ENCODE measurements at places on chromosomes 6 and 20.

DNA sequence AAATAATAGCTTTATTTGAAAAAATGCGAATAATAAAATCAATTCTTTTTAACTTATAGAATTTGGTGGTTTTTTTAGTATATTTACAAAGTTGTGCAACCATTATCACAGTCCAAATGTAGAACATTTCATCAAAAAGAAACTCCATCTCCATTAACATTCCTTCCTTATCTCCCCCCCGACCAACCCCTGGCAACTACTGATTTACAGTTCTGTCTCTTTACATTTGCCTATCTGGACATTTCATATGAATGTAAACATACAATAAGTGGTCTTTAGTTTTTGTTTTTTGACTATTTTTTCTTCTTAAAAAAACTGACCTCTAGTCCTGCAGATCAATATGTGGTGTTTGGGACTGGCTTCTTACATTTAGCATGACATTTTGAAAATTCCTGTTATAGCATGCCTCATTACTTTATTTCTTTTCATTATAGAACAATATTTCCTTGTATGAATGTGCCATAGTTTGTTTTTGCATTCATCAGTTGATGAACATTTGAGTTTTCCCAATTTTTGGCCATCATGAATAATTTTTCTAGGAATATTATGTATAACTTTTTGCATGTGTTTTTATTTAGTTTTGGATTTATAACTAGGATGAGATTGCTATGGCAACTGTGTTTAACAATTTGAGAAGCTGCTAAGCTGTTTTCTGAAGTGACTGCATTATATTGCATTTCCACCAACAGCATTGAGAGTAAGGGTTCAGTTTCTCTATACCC is 344.7 kb downstream of the NKAIN2 start:
- no peak for DNase-seq

- no peak for DNase-seq
Observed at GRCh38 chr6:116764629-116764960, 924 bp downstream of the FAM162B start.

- DNase-seq = no peak
Observed at GRCh38 chr6:15296735-15297134, 50.9 kb downstream of the JARID2 start.

GRCh38 chr20:61354901-61355495 is 102.9 kb downstream of the CDH4 start:
- no peak for DNase-seq

GRCh38 chr6:166325383-166326042 is 16.8 kb downstream of the SFT2D1 start:
- no peak for DNase-seq

GRCh38 chr6:169424149-169424804 is 170.6 kb upstream of the THBS2 start:
- no peak for DNase-seq

GRCh38 chr20:47784599-47785310 is 526 bp downstream of the SULF2 start:
- DNase-seq = no peak

- no peak for DNase-seq
Observed at GRCh38 chr6:122609881-122610689, at the start of gene PKIB. TSS of gene PKIB (plus strand) at chr6:122610405. CDS start at chr6:122717795, 107,390 bp downstream.

DNA sequence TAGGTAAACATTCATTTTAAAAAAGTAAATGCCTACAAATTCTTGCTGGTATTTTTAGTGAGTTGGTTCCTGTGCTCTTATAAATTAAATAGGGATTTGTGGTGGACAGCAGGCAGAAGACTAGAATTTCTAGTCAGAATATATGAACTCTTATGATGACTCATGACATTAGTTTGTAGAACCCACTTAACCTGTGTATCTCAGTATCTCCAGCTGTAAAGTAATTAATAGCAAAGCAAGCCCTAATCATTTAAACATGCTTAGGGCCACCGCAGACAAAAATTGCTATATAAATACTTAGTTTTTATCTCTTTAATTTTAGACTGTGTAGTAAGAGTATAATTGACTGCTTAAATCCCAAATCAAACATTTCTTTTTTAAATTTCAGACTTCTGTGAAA is 2.4 kb downstream of the FAM135A start:
- no peak for DNase-seq

DNA sequence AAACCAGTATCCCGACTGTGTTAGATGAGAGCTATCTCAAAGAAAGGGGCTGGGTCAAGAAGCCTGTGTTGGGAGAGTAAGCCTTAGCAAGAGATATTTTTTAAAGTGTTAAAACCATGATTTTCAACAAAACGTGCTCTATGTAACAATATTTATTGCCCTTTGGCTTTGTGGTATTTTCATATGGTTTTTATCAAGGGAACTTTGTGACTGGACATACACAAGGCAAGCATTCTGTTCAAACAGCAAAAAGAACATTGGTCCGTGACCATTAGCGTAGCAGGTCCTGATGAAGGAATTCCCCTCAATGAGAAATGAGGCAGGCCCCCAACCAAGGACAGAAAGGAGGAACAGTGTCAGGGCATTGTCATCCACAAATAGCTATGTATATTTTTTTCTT is 222.6 kb downstream of the MYLK4 start:
- DNase-seq = no peak

- DNase-seq = no peak
Observed at GRCh38 chr20:59404749-59405148, 104.3 kb downstream of the EDN3 start.

DNA sequence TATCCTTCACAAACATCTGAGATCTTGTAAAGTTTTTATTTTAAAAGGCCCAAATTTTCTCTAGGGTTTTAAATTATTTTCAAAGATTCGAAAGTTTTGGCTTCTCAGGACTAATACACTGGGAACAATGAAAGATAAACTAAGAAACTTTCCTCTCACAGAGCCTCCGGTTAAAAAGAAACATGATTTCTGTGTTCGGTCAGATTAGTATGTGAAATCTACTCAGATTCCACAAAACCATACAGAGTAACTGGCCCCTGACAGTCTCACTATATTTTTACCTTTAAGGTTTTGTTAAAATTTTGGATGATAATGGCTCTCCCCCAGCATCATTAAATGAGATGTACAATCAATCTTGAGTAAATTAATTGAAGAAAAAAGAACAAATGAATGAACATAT is 471.0 kb downstream of the COL12A1 start:
- DNase-seq = no peak

DNA sequence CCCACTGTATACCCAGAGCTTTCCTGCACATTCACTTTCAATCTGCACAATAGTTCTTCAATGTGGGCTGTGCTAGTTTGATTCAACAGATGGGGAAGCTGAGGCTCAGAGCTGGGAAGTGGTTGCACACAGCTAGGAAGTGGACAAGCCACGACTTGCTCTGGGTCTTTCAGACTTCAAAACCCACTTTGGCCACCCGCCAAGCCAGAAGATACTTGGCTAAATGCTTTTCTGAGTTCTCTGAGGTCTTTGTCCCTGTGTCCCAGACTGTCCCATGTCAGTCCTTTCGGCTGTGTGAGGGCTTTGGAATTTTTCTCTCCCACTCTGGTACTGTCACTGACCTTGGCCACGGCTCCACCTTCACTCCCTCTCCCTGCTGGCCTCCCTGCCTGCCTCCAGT is 10.6 kb downstream of the PDYN start:
- DNase-seq = no peak

DNA sequence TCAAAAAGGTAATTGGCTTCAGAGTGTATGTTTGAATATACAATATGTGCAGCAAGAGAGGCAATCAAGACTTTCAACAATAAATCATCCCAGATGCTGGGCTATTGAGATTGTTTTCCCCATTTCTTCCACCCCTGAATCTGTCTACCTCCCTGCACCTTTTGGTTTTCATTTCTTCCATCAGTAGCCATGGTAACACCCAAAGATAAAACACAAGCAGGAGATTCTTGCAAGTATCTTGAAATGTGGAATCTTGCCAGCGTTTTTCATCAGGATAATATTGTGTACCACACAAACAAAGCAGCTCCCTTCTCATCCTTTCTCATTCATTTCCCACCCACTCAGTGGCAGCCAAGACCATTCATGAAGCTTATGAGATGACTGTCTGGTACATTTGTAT is 73.0 kb upstream of the NRSN1 start:
- no peak for DNase-seq

- DNase-seq = no peak
Observed at GRCh38 chr6:149860834-149861602, 3.1 kb downstream of the LRP11 start.

- DNase-seq = no peak
Observed at GRCh38 chr20:48180618-48181017, 395.3 kb upstream of the SULF2 start.

- no peak for DNase-seq
Observed at GRCh38 chr6:55101157-55101556, 73.2 kb upstream of the HCRTR2 start.

- no peak for DNase-seq
Observed at GRCh38 chr6:160367798-160368547, 19.8 kb downstream of the SLC22A3 start.

- no peak for DNase-seq
Observed at GRCh38 chr6:84061174-84061573, 27.6 kb downstream of the MRAP2 start.

- DNase-seq = no peak
Observed at GRCh38 chr6:40721271-40721952, 134.2 kb upstream of the LRFN2 start.

DNA sequence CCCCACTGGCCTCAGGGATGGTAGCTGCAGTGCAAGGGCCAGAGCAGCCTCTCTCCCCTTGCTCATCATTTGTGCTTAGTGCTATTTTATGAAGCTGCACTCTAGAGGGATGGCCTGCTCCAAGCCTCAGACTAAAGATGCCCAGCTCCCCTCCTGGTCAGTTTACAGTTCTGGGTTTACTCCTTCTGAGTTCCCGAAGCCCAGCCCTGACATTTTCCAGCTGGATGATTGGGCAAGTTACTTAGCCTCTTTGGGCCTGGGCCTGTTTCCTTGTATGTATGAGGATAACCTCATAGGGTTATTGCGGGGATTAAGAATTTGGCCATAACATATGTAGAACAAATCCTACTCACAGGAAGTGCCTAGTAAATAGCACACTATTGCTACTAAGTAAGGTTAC is 31.8 kb upstream of the EMILIN3 start:
- DNase-seq = no peak

DNA sequence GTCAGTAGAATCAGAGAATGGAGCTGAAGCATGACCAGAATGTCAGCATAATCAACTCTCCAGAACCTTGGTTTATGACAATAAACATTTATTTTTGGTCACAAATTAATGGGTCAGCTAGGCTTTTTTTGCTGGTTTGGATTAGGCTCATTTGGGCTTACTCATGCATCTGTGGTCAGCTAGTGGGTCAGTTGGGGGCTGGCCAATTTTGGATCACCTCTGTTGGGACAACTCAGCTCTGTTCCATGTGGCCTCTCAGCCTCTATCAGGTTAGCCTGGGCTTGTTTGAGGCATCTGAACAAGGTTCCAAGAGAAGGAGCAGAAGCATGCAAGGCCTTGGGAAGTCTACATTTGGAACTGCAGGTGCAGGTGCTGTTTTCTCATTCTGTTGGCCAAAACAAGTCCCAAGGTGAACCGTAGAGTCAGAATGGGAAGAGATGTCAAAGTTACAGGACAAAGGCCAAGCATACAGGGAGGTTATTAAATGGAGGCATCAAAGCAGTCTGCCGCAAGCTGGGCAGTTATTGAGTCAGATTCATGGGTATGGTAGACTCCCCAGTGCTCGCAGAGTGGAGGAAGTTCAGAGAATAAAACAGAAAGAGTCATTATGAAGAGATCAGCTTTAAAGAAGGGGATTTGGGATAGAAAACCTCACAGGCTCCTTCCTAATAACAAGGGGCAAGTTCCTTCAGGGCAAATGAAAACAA is 173.0 kb downstream of the PLCB4 start:
- no peak for DNase-seq

- no peak for DNase-seq
Observed at GRCh38 chr6:9543649-9544048, 871.2 kb downstream of the TFAP2A start.

GRCh38 chr6:118810420-118811027 is 83.4 kb upstream of the ASF1A start:
- DNase-seq = no peak

- DNase-seq = no peak
Observed at GRCh38 chr6:15082708-15083107, 163.2 kb upstream of the JARID2 start.

DNA sequence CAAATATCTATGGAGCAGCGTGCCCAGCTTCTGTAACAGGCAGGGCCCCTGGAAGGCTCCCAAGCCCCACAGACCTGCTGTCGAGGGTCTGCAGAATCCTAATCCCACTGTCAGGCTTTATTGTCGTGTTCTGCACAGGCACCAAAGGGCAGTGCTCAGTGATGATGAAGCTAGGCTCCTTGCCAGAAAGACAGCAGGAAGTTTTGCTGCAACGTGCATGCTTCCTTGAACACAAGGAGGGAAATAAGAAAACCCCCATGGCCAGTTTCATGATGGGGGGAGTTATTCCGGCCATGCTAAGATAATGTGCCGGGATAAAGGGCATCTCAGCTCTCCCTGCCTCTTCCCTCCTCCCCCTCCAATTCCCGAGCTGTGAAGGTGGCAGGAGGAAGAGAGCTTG is 109.4 kb upstream of the KCNG1 start:
- DNase-seq = no peak

DNA sequence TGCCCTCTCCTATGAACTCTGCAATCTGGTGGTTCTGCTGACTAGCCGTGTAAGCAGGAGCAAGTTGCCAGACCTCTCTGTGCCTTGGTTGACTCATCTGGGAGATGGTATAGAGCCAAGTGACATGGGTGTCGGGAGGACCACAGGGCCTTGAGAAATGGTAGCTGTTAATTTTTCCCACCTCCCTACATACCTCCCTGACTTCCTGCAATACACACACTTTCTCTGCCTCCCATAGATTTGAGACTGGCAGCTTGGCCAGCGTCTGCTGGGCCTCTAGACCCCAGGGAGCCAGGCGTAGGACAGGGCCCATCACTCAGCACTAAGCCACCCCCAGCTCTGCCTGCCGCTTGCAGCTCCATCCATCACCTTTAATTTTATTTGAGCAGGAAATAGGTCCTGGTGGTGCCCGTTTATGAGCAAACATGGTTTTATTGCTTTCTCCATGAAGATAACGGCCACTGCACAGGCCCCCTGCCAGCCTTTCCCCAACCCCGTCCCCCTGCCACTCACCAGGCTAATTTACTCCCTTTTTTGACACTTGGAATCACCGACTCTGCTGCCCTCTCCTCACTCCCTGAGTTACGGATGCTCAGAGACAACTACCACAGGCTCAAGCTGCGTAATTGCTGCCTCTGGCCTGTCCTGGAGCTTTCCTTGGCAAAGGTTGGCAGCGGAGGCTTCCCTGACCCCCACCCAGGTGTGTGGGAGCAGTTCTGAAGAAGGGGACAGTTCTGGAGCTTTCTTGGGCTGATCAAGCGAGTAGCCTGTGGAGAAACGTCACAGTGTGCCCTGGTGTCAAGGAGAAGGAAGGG is 11.1 kb downstream of the GLP1R start:
- no peak for DNase-seq

DNA sequence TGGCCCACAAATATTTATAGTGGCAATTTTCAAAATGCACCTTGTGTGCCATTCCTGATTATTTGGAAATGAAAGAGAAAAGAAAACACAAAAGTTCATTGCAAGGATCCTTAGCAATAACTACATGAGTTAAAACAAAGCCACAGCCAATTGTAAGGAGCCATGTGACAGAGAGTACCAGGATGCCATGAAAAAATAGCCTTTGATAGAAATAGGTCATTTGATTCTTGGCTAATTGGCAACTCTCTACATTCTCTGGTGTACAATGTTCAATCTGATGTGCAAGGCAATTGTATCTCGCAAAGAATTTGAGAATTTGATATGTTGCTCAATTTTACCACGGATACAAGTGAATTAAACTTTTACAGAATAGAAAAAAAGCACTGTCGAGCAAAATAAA is 9.6 kb downstream of the HLA-A start:
- no peak for DNase-seq
